ENCODE measurements at places on chromosomes 3 and 15.
A peak's percentile ranks its signal among the peaks of the same experiment; 100 is the strongest.

DNA sequence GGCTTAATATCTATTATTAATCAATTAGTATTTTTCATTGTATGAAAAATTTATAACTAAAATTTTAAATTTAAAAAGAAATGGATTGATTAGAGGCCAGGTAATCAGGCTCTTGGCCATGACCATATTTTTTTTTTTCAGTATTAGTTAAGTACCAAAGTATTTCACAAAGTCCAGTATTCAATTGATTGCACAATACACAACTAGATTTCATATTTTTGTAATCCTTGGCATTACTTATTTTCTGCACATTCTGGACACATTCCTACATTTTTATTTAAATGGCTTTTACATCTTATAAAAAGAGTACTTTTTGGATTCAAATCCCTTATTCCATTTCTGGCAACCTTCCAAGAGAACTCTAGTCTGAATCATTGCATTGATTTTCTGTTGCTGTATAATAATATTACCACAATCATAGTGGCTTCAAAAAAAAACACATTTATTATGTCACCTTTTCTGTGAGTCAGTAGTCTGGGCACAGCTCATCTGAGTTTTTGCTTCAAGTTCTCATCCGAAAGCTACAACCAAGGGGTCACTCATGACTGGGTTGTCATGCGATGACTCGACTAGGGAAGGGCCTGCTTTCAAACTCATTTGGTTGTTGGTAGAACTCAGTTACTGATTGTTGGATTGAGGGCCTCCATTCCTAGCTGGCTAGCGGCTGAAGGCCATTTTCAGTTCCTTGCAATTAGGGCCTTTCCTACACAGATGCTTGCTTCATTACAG lies 90.7 kb downstream of the CNTN6 start:
- no peak for DNase-seq

DNA sequence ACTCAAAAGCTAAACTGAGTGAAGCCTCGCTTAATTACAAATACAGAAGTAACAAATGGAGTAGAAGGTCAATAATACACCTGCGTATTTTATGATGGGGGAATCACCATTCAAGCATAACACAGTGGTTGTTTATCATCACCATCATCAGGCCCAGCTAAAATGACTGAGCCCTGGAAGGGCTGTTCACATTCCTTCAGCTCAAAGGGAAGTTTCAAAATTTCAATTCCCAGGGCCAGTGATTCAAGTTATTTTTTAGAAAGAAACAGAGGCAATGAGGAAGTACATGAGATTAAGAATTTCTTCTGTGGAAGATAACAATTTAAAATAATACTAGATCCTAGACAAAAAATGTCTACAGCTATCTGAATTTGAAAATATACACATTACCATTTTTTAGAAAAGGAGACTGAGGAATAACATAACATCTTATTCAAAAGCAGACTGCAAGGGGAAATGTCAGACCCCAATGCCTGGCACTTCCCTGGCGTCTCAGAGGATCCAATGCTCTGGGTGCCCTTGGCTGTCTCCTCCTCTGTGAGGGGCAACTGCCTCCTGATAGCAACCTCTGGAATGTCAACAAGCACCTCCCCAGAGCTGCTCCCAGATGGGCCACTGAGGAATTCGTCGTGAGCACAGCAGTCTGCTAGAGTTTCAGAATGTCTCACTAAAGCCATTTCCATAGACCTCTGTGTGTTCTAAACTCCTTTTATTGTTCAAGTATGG lies 22.8 kb downstream of the EHD4 start:
- no peak for DNase-seq

DNA sequence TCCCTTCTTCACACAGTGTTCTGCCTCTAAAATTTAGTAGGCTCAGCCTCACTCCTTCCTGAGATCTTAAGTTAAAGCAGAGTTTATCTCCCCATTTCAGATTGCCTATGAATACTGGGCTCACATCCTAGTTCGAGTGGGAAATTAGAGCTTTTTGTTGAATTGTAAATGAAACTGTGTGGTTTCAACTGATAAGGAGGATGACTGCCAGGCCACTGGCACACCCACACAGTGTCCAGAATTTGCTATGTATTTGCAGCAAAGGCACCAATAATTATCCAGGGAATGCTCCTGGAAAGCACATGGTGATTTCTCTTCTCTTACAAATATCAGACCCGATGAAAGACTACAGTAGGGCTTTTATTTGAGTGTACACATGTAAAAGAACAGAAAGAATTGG lies 308.1 kb upstream of the COL8A1 start:
- no peak for DNase-seq

- no peak for DNase-seq
These were observed 71.7 kb downstream of the TMCO5A start for GRCh38 chr15:38005953-38006808.

GRCh38 chr3:157491136-157491535 lies 12.1 kb downstream of the VEPH1 start:
- no peak for DNase-seq

- no peak for DNase-seq
These were observed 46.3 kb downstream of the CEMIP start for GRCh38 chr15:80825361-80826030.

DNA sequence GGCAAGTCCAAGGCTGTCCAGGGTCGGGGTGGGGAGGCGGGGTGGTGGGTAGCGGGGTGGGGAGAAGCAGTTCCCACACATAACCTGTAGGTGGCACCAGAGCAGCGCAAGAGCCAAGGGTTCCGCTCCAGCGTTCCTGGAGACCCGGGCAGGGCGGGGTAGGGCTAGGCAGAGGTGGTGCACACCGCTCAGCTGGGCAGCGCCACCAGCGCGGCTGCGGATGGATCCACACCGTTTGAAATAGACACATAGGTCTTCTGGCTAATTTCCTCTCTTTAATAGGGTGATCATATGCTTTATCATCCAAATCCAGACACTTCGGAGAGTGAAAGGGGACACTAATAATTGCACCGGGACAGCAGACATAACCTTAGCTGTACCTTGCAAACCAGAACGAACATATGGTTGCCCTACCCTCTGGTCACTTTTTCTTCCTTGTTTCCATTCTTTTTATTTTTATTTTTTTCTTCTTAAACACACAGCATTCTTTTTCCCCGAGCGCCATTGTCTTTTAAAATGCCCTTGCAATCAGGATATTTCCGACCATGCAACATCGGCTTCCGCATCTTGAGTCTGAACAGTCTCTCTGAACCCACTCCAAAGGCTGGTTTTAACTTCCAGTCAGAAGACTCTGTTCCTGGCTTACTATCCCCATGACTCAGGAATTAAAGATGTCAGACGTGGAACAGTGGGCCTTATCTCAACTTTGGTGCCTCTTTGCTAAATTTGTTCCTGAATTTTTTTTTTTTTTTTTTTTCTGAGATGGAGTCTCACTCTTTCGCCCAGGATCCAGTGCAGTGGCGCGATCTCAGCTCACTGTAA lies 12.5 kb upstream of the ZSCAN2 start:
- DNase-seq, result peak; percentile 83

- DNase-seq, result no peak
These were observed 46.8 kb downstream of the PXYLP1 start for GRCh38 chr3:141278196-141279076.

- no peak for DNase-seq
These were observed 74.6 kb downstream of the GTPBP8 start for GRCh38 chr3:113065336-113065735.

DNA sequence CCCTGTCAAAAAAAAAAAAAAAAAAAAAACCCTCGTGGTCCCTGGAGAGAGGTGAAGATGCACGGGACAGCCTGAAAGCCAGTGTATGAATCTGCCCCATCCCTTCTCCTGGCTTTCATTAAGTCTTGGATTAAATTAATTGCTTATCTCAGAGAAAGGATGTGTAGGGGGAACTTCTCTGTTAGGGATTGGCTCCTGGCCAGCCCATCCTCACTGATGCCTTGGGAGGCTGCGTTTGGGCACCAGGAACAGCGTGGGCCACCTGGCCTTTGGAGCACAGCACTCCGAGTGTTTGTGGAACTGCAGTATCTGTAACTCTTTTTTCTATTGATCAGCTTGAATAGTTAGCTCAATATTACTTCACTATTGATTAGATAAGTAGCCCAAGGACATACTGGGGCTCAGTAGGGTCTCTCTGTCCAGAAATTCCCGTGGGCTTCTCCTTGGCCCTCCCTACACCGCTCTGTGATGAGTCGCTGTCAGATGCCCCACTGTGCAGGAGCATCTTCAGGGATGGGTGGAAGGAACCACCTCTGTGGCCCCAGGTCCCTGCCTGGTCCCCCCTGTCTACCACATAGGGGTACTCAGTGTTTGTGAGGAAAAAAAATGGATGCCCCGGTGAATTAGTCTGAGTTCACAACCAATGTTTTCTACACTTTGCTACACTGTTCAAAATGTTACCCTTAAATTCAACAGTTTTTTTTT lies 2.0 kb downstream of the PXYLP1 start:
- no peak for DNase-seq

DNA sequence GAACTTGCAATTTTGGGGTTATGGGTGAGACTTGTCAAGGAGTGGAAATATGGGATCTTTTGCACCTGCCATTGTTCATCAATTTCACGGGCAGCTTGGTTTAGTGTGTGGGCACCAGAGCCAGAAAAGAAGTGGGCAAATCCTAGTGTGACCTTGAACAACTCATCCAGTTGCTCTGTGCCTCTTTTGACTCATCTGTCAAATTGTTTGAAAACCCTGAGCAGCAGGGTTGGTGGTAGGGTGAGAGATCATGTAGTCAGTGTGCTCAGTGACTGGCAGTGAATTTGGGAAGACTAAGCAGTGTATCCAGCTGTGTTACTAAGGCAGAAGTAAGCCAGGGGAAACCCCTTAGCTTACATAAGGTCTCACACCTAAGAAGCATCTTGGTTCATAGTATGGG lies 293.0 kb upstream of the TRIM42 start:
- no peak for DNase-seq

DNA sequence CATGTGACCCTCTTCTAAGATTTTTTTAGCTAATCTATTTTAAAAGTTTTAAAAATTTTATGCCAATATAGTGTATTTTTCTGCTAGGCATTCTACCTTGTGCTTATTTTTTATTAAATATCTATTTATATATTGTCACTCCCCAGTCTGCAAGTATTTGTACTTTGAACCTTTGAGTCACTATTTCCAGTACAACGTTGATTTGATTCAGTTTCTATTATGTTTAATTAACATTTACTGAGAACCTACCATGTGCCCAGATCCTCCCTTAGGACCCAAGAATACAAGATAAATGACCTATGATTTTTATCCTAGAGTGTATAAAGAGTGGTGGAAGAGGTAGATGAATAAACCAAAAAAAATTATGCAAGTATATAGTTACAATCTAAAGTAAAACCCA lies 311.2 kb downstream of the DOCK3 start:
- no peak for DNase-seq

GRCh38 chr3:149605902-149606301 lies 51.9 kb downstream of the WWTR1 start:
- no peak for DNase-seq

DNA sequence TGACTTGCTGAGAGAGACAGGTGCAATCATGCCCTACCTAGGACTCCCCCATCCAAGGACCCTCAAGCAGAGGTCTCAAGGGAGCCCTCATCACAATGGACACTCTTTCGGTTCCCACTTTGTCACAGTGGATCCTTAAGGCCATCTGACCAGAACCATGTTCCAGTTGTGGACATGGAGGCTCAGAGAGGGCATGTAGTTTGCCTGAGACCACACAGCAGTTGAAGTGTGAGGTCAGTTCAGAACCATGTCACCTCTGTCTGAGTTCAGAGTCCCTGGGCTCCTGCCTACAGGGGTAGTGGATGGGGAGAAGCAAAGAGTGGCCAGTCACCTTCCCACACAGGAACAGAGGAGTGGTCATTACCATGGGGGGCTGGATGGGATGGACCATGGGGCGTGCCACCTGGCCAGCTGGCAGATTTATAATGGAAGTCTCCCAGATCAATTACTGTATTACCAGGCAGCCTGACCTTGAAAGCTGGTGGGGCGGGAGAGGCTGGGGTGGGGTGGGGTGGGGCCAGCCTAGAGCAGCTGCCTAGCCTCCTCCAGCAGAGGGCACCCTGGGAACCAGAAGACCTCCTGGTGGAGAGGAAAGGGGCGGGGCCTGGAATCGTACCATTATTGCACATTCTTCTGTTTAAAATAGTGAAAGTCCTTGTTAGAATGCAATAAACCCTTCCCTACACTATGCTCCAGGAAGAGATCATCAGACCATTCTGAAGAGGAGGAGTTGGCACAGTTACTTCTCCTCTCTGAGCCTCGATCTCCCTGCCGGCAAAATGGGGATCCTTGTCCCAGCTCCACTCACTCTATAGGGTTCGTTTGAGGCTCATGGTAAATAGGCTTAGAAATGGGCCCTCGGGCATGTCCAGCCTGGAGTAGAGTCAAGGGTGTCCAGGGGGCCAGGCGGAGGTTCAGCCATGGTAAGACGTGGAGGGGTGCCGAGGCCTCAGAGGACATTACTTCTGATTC lies 26.9 kb upstream of the LINGO1 start:
- no peak for DNase-seq

DNA sequence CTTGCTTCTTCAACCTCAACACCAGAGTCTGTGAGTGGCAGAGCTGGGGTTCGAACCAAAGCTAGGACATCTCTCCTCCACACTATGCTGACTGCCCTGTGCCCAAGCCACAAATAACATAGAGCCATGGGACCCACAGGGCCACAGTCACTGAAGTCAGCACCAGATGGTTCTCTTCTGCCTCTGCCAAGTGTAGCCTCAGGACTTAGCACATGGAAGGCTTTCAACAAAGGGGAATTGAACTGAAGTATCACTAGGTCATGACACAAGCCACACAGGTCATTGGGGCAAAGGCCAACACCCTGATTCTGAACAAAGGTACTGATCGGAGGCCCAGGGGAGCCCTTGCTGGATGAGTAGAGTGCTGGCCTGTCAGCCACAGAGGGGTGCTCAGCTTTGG lies 83.6 kb downstream of the BDH1 start:
- DNase-seq, result no peak

GRCh38 chr3:42773409-42773751 lies 327 bp upstream of the CCDC13 start:
- DNase-seq, result no peak

- no peak for DNase-seq
These were observed 246.9 kb downstream of the GOLGA6L6 start for GRCh38 chr15:20294651-20295237.

- DNase-seq, result no peak
These were observed 1.1 kb upstream of the MUSTN1 start for GRCh38 chr3:52835766-52836470.

DNA sequence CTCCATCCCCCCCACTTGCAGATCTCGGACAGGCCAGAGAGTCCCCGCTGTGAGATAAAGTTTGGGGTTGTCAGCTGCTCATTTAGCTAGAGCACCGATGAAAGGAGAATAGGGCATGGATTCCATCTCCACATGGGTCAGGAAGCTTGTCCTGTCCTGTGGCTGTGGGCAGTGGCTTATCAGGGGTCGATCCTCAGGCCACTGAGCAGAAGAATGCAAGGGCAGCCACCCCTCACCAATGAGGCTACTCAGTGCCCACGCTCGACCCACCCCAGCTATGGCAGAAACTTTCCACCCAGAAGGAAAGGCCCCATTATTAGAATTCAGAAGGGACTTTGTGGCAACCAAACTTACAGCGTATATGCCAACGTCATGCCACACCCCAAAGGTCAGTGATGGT lies 43.3 kb downstream of the CPN2 start:
- no peak for DNase-seq
